ENCODE measurements at places on chromosomes 3 and 15.

- no peak for DNase-seq
Measured at GRCh38 chr3:193997228-193998122, 138.5 kb upstream of the HES1 start.

DNA sequence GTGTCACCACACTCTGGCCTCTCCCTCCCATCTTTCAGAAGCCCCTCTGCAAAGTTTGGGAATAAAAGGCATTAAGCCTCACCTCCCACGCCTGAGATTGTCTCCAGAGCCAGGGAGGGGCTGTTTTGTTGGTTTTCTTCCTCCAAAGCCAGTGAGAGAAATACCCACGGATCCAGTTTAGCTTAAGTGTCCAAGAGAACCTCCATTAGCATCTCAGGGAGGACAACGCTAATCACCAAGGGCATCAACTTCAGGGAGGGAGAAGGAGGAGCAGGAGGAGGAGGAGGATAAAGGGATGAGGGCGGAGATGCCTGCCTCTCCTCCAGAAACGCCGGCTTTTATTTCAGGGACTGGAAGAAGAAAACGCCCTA lies 101.6 kb downstream of the SRGAP3 start:
- DNase-seq = no peak

DNA sequence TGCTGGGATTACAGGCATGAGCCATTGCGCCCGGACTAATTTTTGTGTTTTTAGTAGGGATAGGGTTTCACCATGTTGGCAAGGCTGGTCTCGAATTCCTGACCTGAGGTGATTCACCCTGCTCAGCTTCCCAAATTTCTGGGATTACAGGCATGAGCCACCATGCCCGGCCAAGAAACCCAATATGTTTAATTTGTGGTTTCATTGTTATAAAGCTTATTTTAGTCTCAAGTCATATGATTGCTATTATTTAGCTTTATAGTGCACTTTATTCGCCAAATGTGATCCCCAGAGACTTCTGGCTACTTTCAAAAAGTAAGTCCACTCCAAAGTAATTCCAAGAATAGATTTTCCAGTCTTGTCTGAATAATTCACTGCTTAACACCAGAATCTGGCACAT lies 19.3 kb upstream of the SLC4A7 start:
- no peak for DNase-seq

GRCh38 chr3:39779511-39780230 lies 29.7 kb upstream of the MYRIP start:
- no peak for DNase-seq

- DNase-seq = no peak
Measured at GRCh38 chr3:112390783-112391641, 58.1 kb downstream of the CD200 start.

GRCh38 chr3:22982981-22983587 lies 220.0 kb upstream of the UBE2E2 start:
- no peak for DNase-seq

DNA sequence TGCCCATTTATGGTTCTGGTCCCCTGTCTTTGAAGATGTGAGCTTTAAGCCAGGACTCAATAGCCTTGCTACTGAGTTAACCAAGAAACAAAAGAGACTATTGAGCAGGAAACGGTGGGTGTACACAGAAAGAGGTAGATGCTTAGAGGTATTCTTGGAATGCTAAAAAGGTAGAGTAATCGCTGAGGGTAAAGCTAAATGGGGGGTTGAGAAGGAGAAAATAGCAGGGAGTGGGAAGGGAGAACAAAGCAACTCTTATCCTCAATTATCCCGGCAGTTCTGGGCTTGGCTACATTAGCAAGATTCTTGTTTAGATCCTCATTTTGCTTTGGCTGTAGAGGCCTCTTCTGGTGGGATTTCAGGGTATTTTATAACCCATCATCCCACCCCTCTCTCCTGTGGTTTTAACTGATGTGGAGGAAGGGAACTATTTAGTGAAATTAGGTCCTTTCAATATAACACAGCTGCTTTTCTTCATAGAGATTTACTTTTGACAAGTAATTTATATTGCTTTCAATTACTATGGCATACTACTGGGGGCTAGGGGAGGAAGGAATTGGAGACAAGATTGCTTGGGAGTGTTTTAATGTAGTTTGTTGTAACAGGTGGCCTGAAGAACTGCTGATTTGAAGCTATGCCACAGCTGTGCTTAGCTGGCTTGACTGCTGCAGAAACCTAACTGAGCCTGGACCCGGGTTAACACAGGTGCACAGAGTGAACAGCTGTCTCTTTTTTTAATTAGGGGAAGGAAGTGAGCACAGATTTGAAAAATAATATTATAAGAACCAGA lies 234.3 kb upstream of the CCDC54 start:
- no peak for DNase-seq

GRCh38 chr3:58688574-58688973 lies 22.0 kb upstream of the FAM3D start:
- no peak for DNase-seq

DNA sequence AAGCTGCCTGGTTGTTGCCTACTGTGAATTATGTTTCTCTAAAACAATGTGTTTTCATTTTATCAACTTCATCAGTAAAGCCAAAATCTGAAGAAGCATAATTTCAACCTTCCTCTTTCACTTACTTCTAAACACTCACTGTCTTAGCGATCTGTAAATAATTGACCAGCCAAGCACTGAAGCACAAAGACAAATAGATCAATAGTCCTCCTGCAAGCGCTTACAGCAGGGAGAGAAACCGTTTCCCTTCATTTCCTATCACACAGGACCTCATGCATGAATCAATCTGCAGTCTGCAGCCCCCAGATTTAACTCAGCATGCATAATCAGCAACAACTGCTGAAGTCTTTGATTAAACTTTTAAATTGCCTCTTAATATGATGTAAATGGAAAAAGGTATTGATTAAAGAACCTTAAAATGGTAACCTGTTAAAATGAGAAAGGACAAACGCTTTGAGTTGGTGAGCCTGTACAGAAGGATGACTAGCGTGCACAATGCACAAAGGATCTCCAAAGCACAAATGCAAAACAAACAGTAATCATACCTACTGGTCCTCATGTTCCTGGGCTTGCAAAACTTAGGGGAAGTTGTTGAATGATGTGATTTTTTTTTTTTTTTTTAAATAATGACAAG lies 370.2 kb upstream of the ZNF385D start:
- DNase-seq = no peak

DNA sequence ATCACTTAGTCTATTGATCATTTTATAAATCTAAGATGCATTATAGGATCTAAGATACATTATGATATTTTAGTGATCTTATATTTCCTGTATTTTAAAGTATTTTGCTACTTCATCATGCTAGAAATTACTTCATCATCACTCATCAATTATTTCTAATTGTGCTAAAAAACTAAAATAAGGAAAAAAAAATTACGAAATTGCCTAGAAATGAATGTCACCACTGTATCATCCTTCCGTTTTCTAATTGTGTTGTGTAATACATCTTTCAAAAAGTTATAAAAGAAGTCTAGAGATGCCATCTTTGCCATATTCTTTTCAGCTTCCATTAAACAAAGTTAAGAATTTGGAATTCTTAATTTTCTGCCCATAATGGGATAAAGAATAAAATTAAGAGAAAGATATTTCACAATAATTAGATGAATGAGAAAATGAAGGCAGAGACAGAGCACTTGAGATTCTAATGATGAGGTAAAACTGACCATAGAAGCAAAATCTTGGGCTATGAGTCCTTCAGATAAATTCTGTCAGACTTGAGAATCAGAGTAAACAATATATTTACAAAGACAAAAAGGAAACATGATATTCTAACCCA lies 48.8 kb downstream of the ALDH1A2 start:
- no peak for DNase-seq

GRCh38 chr15:52278636-52279367 lies 16.8 kb downstream of the MYO5C start:
- no peak for DNase-seq

GRCh38 chr3:46085421-46086082 lies 58.3 kb upstream of the XCR1 start:
- DNase-seq = no peak

DNA sequence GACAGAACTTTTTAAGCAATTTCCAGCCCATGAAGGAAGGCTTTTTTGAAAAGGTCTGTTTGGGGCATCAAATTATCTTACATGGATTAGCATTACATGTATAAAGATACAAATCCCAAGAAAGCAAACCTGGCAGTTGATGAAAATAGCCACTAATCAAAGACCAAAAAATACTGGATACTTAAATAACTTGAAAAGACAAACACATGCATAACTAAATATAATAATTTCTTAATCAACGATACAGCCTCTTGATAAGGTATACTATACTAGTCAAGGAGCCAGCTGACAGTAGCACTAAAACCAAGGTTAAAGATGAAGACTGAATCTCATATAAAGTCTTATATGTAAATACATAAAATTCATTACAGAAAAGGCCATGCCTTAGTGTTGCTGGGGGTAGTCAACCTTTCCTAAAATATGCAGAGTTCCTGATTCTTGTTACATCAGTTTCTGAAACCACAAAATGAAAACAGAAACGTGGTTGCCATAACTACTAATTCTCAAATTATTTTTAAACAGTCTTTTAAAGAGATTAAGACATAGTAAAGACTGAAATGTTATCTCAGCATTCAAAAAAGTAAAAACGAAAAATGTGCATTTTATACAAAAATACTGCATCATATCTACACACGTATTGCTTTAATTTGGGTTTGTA lies 2.0 kb downstream of the ANKRD28 start:
- DNase-seq = peak; percentile 66

- no peak for DNase-seq
Measured at GRCh38 chr15:89377024-89377841, 42.6 kb upstream of the POLG start.

GRCh38 chr3:62538691-62539356 lies 165.5 kb upstream of the FEZF2 start:
- DNase-seq = no peak

DNA sequence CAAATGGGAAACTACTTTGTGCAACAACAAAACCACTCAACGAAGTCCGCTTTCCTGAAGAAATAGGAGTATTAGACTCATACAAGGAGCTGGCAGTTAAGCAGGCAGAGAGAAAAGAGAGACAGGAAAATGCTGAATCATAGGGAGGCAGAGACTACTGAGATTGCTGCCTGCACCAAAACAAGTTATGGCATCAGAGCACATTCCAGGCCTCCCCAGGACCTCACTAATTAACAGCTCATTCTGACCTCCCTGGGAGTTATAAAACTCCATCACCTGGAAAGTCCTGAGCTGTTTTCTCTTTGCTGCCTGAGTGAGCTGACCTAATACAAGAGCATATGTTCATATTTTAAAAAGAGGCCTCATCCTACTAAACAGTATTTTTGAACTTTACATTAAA lies 741.0 kb downstream of the MCTP2 start:
- DNase-seq = no peak

- no peak for DNase-seq
Measured at GRCh38 chr3:40915346-40915865, 283.9 kb upstream of the CTNNB1 start.

- no peak for DNase-seq
Measured at GRCh38 chr3:32450992-32451659, 51.5 kb downstream of the CMTM6 start.

GRCh38 chr3:87090631-87091030 lies 99.7 kb upstream of the VGLL3 start:
- DNase-seq = no peak

DNA sequence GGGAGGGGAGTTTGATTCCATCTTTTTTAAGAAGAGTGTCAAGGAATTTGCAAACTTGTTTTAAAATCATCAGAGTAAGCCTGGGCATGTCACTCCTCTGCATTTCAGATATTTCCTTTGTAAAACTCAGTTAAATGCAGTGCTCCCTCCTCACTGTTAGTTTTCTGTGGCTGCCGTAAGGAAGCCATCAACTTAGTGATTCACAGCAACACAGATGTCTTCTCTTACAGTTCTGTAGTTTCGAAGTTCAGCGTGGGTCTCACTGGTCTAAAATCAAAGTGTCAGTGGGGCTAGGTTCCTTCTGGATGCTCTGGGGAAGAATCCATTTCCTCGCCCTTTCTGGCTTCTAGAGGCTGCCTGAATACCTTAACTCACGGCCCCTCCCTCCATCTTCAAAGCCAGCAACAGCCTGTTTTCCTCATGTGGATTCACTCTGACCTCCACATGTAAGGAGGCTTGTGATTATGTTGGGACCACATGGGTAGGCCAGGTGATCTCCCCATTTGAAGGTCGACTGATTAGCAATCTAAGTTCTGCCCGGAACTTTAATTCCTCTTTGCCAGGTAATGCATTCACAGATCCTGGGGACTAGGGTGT lies 12.4 kb downstream of the ISG20 start:
- no peak for DNase-seq

GRCh38 chr3:76203578-76203977 lies 418.2 kb upstream of the ZNF717 start:
- no peak for DNase-seq

DNA sequence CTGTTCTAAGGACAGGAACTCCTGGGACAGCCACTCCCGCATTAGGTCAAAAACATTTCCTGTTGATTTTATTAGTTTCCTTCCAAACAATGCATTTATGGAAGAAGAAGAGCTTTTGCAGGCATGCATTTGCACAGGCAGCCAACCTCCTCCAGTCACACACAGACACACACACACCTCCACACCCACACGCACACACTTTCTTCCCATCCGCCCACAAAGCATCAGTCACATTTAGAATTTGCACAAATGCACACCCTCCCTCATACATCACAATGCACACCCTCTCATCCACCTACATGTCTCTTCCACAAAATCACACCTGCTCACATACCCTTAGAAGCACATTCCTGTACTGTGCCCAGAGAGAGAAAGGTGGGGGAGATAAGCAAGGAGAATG lies 4.1 kb upstream of the TYRO3 start:
- DNase-seq = no peak

DNA sequence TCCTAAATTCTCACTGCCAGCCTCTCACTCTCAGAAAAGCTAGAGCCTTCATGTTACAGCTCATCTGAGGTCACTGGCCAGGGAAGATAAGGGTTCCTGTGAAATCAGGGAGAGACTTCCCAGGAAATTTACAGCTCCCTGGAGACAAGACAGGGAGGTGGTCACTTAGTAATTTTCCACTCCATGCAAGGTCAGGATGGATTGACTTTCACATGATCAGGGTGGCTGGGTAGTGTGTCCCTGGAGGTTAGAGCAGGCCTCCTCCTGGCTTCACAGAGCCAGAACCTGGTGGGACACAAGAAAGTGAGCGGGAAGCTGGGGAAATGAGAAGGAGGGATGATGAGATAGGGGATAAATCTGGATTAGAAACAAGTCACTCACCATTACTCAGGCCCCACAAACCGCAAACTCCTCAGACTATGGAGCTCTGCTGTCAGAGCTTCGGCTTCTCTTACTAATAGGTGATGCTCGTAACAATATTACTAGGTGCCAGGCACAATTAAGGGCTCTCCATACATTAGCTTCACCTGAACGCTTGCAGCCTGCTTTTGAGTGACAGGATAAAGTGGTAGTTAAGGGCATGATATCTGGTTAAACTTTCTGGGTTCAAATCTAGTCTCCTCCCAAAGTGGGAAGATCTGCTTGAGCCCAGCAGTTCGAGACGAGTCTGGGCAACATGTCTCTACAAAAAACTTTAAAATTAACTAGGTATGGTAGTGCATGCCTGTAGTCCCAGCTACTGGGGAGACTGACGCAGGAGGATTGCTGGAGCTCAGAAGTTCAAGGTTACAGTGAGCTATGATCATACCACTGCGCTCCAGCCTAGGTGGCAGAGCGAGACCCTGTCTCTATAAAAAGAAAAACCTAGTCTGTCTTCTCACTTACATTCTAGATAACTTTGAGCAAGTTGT lies 24.9 kb downstream of the DUOX2 start:
- no peak for DNase-seq

Data from C1 segment of cervical spinal cord (tissue), 14 donors.